Stimulated activated CD4-positive, alpha-beta T cell treated with anti-CD3 and anti-CD28 coated beads, Interleukin-1b, Interleukin-23, amount 100 ng/mL, for 48 hours (primary cell): ENCODE measurements at places on chromosomes 5 and 9.

- no peak for DNase-seq
Measured at GRCh38 chr9:94827584-94828304, 101.2 kb downstream of the AOPEP start.

DNA sequence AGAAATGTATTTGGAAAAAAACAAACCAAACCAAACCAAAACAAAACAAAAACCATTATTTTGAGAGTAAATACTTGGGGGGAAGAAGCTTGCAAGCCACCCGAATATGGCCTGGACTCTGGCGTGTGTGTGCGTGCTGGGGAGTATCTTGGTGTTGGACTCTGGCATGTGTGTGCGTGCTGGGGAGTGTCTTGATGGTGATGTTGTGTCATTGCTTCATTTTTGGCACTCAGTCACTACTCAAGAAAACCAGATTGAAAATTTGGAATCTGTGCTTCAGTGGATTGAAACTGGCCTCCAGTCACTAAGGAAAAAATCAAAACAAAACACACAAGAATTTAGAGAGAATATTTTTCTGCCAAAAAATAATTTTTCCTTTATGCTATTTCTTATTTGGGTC, 76.1 kb downstream of the ARRDC3 start:
- no peak for DNase-seq

DNA sequence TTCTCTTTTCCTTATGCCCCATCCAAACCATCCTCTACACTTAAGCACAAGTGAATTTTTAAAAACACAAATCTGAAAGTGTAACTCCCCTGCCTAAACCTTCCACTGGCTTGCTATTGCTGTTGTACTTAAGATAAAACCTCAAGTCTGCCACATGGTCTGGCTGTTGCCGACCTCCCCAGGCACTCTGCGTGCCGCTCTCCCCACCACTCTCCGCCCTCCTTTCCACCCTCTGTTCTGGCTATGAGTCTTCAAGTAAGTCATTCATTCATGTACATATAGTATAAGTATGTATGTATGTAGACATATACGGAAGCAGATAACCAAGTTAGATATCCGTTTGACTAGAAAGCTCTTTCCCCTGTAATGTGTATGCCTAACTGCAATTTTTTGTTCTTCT, 94.7 kb upstream of the ANKRD55 start:
- peak; percentile 88 for DNase-seq

GRCh38 chr5:180330270-180330648, 22.9 kb downstream of the GFPT2 start:
- DNase-seq = no peak

GRCh38 chr5:142437563-142437962, 112.7 kb upstream of the SPRY4 start:
- no peak for DNase-seq

- no peak for DNase-seq
Measured at GRCh38 chr9:126465977-126466376, 139.3 kb downstream of the MVB12B start.

DNA sequence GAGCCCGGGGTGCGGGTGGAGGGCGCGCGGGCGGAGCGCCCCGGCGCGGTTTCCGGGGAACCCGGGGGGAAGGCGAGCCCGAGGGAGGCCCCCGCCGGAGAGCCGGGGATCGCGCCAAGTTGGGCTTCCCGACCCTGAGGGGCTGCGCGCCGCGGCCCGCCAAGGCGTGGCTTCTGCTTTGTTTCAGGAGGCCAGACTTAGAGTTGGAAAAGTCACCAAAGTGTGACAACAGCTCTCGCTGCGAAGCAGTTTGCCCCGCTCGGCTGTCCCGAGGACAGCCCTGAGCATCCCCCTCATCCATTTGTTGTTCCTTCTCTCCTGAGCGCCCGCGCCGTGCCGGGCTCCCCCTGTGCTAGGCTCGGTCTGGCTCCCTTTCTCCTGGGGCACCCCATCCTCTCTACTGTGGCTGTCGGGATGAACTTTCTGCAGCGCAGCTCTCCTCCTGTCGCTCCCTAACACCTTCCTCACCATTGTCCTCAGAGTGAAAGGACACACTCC, 410 bp downstream of the GLIPR2 start:
- DNase-seq = no peak
